Posterior cingulate gyrus (tissue), 11 donors: ENCODE measurements at places on chromosomes 13 and 19.

DNA sequence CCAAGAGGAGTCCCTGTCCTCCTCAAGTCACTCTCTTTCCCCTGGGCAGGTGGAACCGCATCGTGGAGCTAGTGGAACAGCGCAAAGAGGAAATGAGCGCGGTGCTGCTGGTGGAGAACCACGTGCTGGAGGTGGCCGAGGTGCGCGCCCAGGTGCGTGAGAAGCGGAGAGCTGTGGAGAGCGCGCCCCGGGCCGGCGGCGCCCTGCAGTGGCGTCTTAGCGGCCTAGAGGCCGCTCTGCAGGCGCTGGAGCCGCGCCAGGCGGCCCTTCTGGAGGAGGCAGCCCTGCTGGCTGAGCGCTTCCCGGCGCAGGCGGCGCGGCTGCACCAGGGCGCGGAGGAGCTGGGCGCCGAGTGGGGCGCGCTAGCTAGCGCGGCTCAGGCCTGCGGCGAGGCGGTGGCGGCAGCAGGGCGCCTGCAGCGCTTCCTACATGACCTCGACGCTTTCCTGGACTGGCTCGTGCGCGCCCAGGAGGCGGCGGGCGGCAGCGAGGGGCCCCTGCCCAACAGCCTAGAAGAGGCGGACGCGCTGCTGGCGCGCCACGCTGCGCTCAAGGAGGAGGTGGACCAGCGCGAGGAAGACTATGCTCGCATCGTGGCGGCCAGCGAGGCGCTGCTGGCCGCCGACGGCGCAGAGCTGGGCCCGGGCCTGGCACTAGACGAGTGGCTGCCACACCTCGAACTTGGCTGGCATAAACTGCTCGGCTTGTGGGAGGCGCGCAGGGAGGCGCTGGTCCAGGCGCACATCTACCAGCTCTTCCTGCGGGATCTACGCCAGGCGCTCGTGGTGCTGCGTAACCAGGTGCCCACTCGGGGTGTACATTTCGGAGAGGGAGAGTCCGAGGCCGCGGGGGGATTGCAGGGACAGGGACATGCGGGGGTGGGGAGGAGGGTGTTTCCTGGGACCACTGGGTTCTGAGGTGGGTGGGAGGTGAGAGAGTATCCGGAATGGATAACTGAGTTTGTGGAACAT lies 52.8 kb downstream of the SPTBN4 start:
- DNase-seq: peak; percentile 32

- no peak for DNase-seq
These were observed 36.7 kb downstream of the CAPN12 start for GRCh38 chr19:38707512-38708114.

DNA sequence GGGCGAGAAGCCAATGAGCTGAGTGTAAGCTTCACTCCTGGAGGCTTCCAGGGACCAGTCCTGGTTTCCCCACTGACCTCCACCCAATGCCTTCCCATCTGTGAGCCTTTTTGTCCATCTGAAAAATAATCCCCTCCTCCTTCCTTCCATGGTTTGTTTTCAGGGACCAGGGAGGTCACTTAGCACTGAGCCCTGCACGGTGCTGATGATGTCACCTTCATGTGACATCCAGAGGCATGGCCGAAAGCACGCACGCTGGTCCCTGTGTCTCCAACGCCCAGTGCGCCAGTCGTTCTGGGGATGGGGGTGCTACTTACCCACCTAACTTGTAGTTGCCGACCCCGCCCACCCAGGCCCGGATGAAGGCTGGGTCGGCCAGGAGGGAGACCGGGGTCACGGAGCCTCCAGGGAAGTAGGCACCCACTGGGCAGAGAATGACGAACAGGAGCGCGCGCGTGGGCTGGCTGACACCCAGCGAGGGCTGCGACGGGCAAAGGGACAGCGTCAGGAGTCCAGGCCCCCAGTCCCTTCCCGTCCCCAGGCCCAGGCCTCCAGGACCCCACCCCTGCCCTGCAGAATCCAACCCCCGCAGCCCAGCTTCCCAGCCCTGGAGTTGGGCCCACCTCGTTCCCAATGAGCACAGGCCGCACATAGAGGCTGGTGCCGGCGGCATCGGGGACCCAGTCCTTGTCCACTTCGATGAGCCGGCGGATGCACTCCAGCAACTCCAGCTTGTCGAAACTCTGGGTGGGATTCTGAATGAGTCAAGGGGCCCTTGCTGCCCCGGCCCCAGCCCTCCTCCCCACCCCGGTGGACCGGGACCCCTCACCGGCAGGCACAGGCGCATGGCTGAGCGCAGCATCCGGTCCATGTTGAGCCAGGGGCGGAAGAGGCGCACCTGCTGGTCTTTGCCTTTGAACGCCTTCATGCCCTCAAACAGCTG lies 11.2 kb downstream of the BCAT2 start:
- no peak for DNase-seq

DNA sequence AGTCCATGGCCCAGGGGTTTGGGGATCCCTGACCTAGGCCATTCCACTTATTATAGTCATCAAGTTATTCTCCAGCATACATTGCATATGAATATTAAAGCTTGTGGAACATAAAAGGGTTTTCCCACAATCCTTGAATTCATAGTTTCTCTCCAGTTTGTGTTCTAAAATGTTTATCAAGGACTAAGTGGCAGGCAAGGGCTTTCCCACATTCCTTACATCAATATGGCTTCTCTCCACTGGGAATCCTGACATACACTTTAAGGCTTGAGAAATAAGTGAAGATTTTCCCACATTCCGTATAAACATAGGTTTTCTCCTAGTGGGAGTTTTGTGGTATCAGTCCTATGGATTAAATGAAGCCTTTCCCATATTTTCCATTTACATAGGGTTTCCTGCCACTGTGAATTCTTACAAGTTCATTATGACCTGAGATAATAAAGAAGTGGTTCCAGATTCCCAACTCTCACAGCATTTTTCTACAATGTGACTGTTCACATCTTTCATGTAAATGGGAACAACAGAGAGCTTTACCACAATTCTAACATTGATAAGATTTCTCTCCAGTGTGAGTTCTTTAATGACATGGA lies 14.5 kb downstream of the ZNF426 start:
- no peak for DNase-seq

GRCh38 chr19:48573163-48573505 lies 21.2 kb downstream of the SULT2B1 start:
- DNase-seq: no peak

GRCh38 chr13:113598081-113598410 lies 13.5 kb downstream of the TFDP1 start:
- DNase-seq: no peak

- peak; percentile 67 for DNase-seq
These were observed 30.5 kb upstream of the MBNL2 start for GRCh38 chr13:97191615-97192014.

GRCh38 chr19:46353730-46354528 lies 7.0 kb downstream of the PPP5C start:
- no peak for DNase-seq

- DNase-seq: no peak
These were observed 25.6 kb upstream of the ADGRE1 start for GRCh38 chr19:6861683-6862286.

- no peak for DNase-seq
These were observed 8.7 kb upstream of the CKM start for GRCh38 chr19:45331411-45331810.

GRCh38 chr19:18840288-18841267 lies 8.8 kb downstream of the UPF1 start:
- no peak for DNase-seq

DNA sequence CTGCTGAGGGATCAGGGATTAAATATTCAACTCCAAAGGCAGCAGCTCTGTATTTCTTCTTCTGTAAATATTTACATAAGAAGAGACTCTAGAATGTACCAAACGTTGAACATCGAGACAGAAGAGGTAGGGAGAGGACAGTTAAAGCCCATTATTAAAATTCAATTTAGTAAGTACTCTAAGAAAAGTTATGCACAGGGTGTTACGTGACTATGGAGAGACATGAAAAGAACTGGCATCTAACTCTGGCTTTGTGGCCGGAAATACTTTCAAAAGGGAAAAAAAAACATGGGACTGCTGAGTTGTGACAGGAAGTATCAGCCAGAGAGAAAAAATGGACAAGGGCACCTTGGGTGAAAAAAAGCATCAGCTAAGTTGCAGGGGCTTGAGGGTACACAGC lies 36.7 kb downstream of the LNX2 start:
- no peak for DNase-seq

GRCh38 chr13:71240911-71241310 lies 626.1 kb downstream of the DACH1 start:
- no peak for DNase-seq

GRCh38 chr13:98221234-98221633 lies 44.2 kb upstream of the RNF113B start:
- DNase-seq: no peak

- DNase-seq: no peak
These were observed 82.5 kb downstream of the AKAP11 start for GRCh38 chr13:42354241-42355091.

- no peak for DNase-seq
These were observed 54.7 kb upstream of the HTR2A start for GRCh38 chr13:46951516-46951915.

DNA sequence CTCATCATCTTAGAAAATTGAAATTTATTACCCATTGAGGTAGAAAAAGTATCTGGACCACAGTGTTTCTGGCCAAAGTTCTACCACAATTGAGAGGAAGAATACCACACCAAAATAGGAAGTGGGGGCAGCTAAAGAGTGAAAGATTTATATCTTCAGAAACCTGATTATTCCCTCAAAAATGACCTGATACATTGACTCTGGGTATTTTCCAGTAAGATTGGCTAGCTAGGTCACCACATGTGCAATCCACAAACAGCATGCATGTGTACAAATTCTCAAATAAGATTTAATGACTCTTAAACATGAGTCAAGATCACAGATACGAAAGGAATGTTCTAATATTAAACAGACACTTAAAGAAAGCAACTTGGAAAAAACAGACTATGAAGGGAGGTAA lies 1516.2 kb upstream of the PCDH20 start:
- DNase-seq: no peak

- no peak for DNase-seq
These were observed 42.1 kb downstream of the NAA16 start for GRCh38 chr13:41352935-41353840.

GRCh38 chr13:93552596-93552995 lies 326.0 kb downstream of the GPC6 start:
- DNase-seq: no peak

GRCh38 chr19:56477429-56478338 lies 539 bp upstream of the ZNF667 start:
- peak; percentile 98 for DNase-seq

GRCh38 chr13:108154421-108154858 lies 60.9 kb downstream of the LIG4 start:
- no peak for DNase-seq

DNA sequence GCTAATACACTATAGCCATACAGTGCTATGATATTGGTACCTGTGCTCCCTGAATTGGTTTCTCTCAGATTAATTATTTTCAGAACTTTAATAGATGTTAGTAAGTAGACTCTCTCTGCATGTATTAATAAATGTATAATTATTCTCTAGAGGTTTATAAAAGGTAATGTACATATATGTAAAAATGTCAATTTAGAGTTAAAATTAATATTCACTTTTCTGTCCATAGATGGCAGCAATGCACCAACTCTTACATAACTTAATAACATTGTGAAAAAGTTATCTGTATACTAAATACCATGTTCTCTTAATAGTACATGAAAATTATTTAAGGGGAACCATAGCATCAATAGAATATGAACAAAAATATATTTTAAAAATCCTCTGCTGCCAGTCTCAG lies 515.0 kb upstream of the KLHL1 start:
- no peak for DNase-seq

DNA sequence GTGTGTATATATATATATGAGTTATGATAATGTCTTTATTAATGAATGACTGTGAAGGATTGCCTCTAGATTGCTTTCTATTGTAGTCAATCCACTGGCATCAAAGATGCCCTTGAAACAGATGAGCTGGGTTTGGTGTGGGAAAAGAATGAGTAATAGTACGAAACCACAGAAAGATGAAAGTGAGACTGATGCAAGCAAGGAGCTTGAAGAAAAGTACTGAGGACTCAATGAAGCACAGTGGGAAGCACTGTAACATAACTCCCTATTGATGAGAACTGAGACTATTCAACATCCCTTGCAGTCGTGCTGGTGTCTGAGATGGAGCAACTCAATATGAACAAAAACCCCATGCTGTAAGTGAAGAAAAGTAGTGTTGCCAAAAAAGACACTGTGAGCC lies 1794.2 kb downstream of the SLITRK5 start:
- DNase-seq: no peak
